IMR-90 (cell line): ENCODE measurements at places on chromosomes 4 and X.

- no peak for DNase-seq
Observed at GRCh38 chr4:25783943-25784342, 78.8 kb downstream of the SEL1L3 start.

DNA sequence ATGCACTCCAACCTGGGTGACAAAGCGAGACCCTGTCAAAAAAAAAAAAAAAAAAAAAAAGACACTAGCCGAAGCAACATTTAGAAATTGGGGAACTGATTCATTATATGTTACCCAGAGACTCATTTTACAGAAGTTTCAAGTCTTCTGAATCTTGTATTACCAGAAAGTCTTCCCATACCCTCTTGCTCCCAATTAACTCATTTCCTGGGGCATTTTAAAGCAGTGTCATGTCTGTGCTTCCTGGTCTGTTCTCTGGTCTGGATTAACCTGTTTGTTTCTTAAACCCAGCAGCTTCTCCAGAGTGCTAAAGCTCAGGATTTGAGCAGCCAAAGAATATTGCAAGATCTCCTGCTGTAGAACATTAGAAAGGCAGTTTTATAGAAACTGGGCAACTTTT is 43.7 kb downstream of the FRMPD3 start:
- no peak for DNase-seq

DNA sequence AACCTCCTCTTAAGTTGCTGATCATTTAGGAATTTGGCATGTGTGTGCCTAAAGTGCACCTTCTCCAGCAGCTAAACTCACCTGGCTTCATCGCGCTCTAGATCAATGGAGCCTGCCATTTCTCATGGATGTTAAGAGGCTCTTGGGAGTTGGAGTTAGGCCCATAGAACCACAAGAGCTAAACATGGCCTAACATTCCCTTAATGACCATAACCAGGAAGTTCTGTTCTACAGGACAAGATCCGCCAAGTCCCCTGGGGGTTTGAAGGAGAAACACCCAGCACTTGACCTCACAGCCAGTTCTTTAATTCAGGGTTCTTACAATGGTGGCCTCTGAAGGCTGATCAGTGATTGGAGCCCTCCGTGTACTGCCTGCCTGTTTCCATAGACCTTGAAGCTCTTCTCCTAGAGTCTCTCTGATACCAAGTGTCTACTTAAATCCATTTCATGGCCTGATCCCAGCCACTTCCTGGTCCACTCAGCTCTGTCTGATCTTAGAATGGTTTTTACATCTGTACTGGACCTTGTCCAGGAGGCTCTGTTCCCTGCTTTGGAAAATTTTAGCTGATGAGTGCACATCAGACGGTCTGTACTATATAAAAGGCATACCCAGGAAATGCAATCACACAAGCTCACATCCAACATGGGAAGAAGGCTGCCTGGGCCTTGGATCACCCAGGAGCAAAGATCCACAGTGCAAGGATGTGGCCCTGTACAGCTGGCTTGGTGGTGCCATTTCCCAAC is 45.1 kb downstream of the RPS3A start:
- DNase-seq, result no peak

DNA sequence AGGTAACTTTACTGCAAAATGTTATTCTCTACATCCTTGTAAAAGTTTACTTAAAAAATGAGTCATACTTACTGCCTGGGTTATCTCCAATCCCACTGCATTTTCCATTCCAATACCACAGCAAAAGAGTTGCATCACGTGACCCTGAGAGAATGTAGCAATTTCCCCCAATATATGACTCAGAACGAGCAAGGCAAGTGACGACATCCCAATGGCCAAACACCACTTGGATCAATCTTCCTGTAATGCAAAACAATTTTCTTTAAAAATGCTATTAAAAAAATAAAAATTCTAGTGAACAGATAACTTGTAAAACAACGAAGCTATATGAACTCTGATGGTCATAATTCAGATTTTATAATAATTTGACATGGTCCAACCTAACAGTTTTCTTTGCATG is 224.3 kb downstream of the DCLK2 start:
- DNase-seq, result peak; percentile 98

- no peak for DNase-seq
Observed at GRCh38 chr4:143986180-143986579, 33.0 kb downstream of the GYPB start.

- peak; percentile 67 for DNase-seq
Observed at GRCh38 chr4:4792466-4792865, 67.0 kb upstream of the MSX1 start.

GRCh38 chr4:152052451-152053057 is 291.7 kb upstream of the GATB start:
- peak; percentile 40 for DNase-seq

GRCh38 chrX:106912864-106913263 is 7.3 kb upstream of the CLDN2 start:
- peak; percentile 57 for DNase-seq

- DNase-seq, result no peak
Observed at GRCh38 chr4:128709268-128709667, 100.2 kb upstream of the JADE1 start.

GRCh38 chr4:17063888-17064287 is 165.4 kb upstream of the LDB2 start:
- DNase-seq, result peak; percentile 84

GRCh38 chrX:117327373-117327772 is 789.2 kb downstream of the KLHL13 start:
- DNase-seq, result no peak

DNA sequence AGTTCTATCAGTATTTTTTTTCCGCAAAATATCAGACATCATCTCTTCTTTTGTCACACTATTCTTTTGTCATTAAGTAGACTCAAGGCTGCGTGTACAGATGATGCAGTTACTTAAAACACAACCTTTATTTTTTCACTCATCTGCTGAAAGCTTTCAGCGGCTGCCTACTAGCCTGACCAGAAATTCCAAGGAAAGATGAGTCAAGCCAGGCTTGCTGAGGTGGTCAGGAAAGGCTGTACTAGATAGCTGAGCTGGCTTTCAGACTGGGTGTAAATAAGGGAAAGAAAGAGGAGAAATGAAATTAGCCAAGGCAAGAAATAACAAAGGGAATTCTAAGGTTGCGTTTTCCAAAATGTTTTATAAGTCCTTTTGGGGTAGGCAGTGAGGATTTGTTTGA is 17.9 kb downstream of the STK26 start:
- no peak for DNase-seq

DNA sequence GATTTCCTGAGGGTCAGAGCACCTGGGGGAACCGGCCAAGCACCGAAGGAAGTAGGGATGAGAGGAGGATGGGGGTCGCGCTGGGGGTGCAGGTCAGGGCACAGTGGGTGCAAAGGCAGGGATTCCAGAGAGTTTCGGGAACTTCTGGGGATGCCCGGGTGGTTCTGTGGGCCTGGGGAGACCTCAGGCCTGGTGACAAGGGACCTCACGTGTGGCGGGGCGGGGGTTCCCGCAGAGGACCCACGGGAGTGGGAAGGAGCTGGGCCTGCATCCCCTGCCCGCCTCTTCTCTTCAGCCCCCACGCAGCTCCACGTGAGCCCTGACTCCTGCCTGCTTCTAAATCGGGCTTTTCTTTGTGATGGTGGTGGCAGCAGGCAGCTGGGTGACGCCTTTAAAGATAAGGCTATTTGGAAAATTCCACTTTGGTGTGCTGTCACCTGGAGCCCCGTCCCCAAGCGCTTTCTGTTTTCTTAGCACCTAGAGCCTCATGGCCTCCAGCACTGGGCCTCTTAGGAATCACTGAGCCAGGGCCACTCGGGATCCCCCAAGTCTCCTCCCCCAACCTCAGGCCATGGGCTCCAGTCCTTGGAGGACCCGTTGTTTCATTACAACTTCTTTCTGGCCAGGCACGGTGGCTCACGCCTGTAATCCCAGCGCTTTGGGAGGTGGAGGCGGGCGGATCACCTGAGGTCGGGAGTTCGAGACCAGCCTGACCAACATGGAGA is 7.1 kb upstream of the TBC1D14 start:
- no peak for DNase-seq

DNA sequence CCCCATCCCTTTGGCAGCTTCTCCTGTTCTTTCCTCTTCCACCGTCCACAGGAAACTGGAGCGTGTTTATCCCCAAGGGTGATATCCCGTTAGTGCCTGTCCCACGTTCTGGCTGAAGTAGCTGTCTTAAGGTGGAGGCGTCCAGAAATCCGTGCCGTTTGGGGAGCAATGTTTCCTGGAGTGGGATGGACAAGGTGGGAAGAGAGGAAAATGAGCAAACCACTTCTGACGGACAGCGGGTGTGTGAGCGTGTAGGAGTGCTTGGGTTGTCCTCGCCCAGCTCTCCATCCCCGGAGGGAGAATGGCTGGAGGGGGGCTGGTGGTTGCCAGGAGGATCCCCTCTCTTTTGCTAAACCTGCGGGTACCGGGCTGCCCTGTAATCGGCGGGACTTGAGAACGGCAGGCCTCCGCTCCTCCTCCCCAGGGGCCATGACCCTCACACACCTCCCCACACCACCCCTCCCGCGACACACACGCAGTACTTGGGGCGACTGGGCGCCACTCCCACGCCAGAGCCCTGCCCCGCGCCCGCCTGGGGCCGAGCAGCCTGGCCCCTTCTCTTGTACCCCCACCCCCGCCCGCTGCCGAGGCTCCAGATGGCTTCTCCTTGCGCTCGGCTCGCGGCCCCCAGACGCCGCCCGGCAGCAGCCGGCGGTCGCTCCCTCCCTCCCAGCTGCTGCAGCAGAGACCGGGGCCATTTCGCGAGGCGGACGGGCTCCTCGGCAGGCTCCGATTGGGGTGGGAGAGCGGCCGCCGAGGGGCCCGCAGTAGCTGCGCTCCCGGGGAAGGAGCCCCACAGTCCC is 13.9 kb upstream of the PRDM8 start:
- DNase-seq, result no peak

GRCh38 chr4:113147498-113148111 is 98.2 kb downstream of the ANK2 start:
- no peak for DNase-seq

- peak; percentile 3 for DNase-seq
Observed at GRCh38 chr4:125529071-125529470, 214.3 kb downstream of the FAT4 start.

DNA sequence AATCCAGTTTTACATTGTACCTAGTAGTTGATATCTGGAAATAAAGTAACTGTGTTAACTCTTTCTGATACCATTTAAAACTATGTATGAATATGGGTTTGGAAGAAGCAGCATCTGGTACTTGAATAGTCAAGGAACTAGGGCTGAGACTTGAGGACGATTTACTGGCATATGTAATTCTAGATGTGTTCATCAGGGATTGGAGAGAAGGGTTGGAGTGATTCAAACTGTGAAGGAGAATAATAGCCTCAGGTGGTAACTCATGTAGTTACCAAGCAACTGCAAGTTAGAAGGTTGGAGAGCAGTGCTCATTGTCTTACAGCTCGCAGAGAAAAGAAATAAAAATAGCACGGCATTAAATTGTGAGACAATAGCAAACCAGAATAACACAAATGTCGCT is 29.5 kb upstream of the TXLNG start:
- no peak for DNase-seq

GRCh38 chr4:150116506-150116905 is 38.3 kb downstream of the DCLK2 start:
- DNase-seq, result no peak

DNA sequence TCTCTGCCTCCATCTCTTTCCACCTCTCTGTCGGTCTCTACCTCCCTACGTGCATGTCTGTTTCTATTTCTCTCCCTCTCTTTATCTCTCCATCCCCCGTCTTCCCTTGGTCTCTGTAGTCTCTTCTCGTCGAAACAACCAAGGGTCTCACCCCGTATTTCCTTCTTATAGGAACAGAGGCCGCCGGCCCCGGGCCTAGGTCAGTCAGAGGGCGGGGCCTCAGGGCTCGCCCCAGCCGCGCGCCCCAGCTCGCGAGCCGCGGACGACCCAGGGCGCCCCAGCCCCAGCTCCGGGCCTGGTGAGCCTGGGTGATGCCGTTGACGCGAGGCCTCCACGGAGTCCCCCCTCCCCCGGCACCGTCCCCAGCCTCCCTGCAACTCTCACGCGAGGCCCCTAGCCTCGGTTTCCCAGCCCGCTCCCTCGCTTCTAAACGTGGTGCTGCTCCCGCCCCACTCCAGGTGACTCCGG is 6.6 kb downstream of the TIMM17B start:
- no peak for DNase-seq

GRCh38 chrX:57573754-57574153 is 18.1 kb upstream of the ZXDB start:
- DNase-seq, result peak; percentile 17

DNA sequence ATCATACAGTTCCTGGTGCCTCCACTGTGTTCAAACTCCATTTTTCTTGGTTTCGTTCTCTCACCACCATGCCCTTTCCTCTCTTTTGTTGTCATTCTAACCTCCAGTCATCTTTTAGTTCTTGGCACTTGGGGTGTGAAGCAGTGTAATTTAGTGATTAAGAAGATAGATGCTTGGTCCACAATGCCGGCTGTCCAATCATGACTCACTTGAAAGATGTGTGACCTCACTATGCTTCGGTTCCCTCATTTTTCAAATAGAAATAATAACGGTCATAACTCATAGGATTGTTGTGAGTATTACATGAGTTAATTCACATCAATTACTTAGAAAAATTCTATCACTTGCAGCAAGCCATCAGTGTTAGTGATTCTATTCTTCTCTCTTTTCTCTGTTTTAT is 327.8 kb downstream of the ADGRL3 start:
- DNase-seq, result no peak

DNA sequence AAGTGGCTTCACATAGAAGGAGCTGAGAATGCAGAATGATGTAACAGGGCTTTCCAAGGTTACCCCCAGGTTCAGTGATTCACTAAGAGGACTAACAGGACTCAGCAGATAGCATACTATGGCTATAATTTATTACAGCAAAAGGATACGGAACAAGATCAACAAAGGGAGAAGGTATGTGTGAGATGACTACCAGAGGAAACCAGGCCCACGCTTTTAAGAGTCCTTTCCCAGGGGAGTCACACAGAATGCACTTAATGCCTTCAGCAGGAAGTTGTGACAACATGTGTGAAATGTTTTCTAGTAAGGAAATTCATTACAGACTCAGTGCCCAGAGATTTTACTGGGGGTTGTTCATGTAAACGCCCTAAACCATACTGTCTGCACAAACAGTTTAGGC is 373.6 kb upstream of the MAGEB2 start:
- peak; percentile 42 for DNase-seq

DNA sequence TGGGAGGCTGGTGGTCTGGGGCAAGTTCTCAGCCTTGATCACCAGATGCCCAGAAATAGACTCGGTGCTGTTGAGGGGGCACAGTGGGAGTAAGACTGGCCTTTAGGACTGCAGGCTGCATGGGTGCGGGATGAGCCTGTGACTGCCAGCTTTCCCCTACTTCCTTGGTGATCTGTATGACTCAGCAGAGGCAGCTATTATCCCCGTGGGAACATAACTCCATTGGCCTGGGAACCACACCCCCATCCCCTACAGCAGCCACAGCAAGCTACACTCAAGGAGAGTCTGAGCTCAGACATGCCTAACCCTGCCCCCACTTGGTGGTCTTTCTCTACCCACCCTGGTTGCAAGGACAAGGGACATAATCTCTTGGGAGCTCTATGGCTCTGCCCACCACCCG is 20.6 kb downstream of the CLIC2 start:
- DNase-seq, result no peak
